ENCODE measurements at places on chromosomes 2 and 18.

- no peak for DNase-seq
Measured at GRCh38 chr2:72191441-72191840, 43.8 kb upstream of the CYP26B1 start.

DNA sequence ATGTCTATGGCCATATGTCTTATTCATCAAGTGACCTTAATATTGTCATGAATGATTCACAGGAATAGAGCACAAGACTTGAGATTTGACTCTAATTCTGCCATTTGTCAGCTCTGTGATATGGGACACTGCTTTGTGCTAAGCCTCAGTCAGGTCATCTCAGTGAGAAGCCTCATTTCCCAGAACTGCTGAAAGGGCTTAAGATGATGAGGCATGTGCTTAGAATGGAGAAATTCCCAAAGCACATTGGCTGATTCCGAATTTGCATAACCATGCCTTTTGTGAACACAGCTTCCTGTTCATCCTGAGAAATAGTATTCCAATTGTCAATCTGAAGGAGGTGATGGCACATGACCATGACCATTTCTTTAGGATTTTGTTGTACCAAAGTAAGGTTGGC is 218.1 kb downstream of the ALK start:
- no peak for DNase-seq

DNA sequence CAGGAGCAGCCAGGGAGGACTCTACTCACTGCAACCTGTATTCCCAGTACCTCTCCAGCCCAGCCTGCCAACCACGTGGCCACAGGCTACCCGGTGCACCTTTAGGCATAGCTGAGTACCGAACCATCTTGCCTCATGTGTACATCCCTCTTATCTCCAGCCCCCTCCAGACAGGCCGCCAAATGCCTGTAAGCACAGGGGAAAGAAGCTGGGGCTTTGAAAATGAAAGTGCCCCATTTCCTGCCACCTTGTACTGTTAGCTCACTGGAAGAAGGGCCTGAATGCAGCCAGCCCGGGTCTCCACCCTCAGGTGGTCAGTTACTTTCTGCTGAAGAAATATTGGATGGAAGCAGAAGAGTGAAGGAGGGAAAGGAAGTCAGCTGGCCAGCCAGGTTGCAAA is 27.2 kb upstream of the RFX8 start:
- no peak for DNase-seq

- no peak for DNase-seq
Measured at GRCh38 chr2:203734276-203734983, 28.0 kb downstream of the CD28 start.

DNA sequence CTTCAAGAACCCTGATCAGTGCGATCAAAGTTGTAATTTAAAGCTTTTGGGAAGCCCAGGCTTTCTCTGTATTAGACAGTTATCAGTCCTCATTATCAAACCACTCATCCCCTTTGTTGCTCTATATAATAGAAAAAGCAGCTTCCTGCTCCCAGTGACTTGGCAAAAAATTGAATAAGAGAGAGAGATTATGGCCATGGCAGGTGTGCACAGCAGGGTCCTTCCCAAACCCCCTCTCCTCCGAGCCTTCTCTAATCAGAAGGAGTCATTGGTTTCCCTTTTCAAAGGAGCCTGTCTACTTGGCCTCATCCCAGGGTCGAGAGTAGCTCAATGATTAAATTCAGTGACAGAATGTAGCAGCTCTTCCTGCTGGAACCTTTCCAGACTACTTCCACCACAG is 81.5 kb downstream of the SEMA4F start:
- DNase-seq: no peak

- DNase-seq: no peak
Measured at GRCh38 chr2:72846171-72847095, 20.6 kb upstream of the EXOC6B start.

DNA sequence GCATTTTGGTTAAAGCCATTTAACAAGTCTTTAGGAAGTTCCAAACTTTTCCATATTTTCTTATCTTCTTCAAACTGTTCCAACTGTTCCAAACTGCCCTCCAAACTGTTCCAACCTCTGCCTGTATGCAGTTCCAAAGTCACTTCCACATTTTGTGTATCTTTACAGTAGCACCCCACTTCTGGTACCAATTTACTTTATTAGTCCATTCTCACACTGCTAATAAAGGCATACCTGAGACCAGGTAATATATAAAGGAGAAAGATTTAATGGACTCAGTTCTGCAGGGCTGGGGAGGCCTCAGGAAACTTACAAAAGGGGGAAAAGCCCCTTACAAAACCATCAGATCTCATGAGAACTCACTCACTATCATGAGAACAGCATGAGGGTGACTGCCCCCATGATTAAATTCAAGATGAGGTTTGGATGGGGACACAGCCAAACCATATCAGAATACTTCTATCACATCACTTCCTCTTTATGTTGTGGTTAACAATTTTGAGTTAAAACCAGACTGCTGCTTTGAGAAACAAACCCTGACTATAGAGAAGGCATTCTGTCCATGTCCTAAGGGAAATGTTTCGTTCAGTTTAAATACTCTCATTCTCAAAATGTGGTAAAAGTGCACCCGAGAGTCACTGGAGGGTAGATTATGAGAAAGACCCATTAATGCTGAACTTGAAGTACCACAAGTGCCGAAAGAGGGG is 11.0 kb downstream of the IL18R1 start:
- DNase-seq: no peak

Data from stimulated activated CD4-positive, alpha-beta T cell treated with anti-CD3 and anti-CD28 coated beads, Interleukin-15, amount 100 ng/mL, for 1 hour (primary cell).